ENCODE measurements at places on chromosomes 5 and 9.
A peak's percentile ranks its signal among the peaks of the same experiment; 100 is the strongest.

- DNase-seq: no peak
These were observed 957 bp downstream of the PRELID1 start for GRCh38 chr5:177304392-177305119.

GRCh38 chr5:31433229-31433628 is 98.7 kb downstream of the DROSHA start:
- peak; percentile 40 for DNase-seq

GRCh38 chr9:124780060-124780756 is 3.3 kb downstream of the OLFML2A start:
- no peak for DNase-seq

DNA sequence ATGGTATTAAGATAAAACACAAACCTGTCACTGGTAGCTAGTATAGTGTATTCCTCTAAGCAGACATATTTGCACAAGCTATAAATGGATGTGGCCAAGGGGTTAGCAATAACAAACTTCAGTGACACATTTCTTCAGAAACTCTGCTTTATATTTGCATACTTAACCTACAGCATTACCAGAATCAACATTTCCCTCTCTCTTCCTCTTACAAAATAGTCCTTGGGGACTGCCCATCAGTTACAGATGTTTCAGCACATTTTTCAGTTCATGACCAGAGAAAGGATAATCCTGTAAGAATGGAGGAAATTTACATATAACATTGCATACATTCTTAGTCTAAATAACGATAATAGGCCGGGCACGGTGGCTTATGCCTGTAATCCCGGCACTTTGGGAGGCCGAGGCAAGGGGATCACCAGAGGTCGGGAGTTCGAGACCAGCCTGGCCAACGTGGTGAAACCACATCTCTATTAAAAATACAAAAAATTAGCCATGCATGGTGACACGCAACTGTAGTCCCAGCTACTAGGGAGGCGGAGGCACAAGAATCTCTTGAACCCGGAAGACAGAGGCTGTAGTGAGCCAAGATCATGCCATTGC is 25.3 kb upstream of the SLC1A1 start:
- DNase-seq: no peak

- DNase-seq: no peak
These were observed 7.0 kb upstream of the SIL1 start for GRCh38 chr5:139205124-139205523.

GRCh38 chr9:4850603-4851310 is 58.0 kb downstream of the RCL1 start:
- peak; percentile 46 for DNase-seq

DNA sequence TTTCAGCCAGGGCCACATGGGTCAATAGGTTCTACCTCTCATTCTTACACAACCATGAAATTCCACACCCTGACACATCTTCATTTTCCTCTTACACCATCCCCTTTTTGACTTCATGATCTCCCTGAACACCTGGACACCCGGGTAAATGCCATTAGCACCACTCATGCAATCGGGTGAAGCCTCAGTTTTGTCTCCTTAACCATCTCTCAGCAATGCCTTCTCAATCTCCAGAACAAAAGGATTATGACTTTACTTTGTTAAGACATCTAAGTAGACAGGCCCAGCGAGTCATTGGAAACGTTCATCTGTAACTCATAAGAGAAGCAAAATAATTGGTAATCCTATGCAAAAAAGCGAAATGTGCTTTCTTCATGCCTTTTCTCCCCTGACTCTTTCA is 49.9 kb downstream of the ADAMTS12 start:
- no peak for DNase-seq

DNA sequence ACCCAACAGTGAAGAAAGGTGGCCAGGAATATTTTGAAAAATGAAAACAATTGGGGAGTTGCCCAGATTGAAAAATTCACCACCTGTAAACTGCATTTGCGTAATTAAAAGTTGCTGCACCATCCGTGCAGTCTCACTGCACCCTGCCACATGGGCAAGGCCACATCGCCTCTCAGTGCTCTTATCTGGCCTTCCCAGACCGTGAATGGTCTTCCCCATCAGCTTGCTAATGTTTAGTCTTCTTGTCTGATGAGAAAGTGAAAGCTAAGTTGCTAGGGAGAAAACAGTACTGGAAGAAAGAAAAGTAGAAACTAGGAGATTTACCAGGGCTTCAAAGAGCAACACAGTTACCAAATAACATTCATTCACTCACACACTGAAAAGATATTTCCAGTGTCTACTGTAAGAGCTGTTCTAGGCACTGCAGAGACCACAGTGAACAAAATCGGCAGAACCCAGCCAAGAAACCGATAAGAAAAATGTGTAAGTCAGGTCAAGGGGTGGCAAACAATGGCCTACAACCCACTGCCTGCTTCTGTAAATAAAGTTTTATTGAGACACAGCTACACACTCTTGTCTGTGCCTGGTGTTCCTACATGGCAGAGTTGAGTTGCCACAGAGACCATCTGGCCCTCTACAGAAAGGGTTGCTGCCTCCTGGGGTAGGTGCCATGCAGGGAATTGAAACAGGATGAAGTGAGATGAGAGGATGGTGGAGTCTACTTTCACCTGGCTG is 51.2 kb upstream of the CTSL start:
- peak; percentile 98 for DNase-seq

- no peak for DNase-seq
These were observed 22.5 kb downstream of the GLT6D1 start for GRCh38 chr9:135616619-135617537.

- DNase-seq: no peak
These were observed 190.1 kb downstream of the PARP8 start for GRCh38 chr5:50856401-50857119.

GRCh38 chr5:106094839-106095238 is 1575.9 kb downstream of the EFNA5 start:
- no peak for DNase-seq

GRCh38 chr5:145557345-145557744 is 277.8 kb downstream of the PRELID2 start:
- DNase-seq: no peak

- DNase-seq: no peak
These were observed 222.1 kb downstream of the GOLPH3 start for GRCh38 chr5:31952067-31952466.

GRCh38 chr9:95757439-95757838 is 118.1 kb upstream of the ERCC6L2 start:
- DNase-seq: no peak

DNA sequence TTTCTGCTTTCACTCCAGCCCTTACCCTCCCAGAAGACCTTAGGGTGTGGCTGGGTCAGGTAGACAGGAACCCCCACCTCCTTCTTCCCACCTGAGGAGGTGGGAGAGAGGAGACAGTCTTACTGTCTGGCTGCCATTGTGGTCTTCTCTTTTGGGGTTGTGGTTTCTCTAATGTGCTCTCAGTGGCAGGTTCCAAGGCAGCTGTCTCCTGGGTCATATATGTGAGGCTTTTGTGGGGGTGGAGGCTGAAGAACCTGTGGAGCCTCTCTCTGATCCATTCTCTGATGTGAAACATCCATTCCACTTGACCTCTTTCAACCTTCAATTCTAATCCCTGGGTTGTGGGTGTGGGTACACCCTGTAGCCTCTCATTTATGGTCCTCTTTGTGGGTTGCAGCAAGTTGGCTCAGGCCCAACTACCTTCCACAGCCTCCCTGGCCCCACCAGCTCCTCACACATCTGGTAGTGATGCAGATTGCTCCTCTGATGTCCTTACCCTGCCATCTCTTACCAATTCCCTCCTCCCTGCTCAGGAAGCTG is 118.4 kb downstream of the CEP120 start:
- no peak for DNase-seq

DNA sequence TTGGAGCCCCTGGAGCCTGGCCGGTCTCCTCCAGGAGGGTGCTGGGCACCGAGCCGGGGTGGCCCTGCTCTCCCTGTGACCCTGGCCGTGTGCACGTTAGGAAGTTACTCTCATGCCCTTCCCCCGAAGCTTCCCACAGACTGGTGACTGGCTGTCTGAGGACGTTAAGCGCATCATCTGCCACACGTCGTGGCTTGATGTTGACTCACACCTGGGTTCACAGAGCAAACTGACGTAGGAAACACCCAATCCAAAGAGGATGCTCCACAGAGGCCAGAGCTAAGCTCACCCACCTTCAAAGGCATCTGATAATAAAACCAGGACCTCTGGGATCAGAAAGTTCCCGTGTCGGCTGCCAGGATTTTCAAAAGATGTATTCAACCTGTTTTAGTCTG is 152.9 kb upstream of the PHYKPL start:
- DNase-seq: no peak

DNA sequence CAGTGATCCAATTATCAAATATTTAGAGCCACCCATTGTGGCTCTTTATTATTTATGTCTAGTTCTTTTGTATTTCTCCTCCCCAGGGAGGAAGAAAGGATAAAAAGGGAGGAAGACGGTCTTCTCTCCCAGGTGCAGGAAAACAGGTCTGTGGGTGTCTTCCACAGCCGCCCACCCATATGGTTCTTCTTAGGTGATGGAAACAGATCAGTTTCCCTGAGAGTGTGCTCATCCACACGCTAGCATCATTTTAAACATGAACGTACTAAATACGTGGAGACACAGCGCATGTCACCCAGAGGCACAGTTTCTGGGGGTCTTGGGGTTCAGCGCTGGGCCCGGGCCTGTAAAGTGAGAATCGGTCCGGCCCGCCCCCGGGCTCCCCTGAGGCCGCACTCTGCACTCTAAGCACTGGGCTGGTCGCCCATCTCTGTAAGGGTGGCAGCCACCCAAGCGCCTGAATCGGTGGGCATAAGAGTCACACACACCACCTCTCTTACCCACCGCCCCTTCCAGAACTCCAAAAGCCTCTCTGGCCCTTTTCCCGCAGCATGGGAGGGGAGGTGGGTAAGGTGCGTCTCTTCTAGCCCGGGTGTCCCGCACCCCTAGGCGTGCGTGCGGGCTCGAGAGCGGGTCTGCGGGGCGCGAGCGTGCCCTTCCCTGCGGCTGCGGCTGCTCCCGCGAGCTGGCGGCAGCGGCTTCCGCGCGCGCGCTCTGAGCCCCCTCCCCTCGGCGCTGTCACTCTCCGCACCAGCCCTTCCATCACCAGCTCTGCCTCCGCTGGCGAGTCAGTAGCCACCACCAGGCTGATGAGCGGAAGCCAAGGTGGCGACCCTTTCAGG is 1.3 kb downstream of the PTCH1 start:
- DNase-seq: no peak

DNA sequence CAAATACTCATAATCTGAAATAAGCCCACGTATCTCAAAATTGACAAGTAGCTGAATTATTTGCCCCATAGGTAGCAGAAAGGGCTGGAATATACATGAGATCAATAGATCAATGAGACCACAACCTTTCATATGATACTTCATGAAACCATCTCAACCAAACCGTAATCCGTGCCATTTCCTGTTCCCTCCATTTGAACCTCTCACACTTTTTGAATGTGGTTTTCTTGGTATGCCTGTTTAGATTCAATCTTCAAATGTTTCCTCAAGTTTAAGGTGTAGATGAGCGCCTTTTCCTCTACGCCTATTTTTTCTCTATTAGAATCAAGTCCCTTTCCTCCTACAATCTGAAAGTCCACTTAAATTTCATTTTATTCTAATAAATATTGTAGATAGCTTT is 805.5 kb downstream of the EFNA5 start:
- DNase-seq: no peak

DNA sequence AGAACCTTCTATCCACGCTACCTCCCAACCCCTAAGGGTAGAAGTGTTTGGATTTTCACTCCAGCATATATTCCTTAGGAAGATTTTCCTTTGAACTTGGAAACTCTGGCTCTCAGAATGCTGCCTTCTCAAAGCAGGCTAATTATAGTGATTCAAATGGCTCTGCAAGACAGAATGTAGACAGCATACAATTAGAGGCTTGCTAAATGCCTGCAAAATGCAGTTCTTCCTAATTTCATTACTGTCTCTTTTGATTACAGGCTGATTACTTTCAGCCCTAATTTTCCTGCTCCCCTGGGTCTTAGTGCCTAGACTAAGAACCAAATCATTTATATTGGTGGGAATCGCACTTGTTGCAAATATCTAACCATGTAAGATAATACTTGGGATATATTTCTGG is 50.8 kb downstream of the ANKDD1B start:
- no peak for DNase-seq

DNA sequence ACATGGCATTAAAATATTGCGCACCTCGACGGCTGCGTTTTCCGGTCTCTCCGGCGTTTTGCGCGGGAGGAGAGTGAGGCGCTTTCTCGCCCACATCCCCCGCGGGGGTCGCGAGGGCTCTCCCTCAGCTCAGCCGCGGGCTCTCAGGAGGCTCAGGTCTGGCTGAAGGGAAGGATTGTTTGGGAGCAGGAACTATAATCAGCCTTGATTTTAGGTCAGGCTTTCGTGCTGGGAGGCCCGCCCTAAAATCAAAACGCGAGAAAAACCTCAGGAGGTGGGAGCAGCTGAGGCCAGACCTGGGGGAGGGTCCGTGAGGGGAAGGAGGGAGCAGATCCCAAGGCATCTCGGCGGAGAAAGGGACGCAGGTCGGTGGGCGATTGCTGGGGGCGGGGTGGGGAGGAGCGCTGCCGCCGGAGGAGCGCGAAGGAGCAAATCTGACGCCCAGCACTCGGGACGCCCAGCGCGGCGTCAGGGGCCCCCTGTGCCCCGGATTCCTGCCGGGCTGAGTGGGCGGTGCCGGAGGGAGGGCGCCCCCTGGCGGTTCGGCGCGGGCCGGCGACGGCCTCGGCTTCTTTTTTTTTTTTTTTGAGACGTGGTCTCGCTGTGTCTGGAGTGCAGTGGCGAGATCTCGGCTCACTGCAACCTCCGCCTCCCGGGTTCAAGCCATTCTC is 18.7 kb upstream of the RNF130 start:
- peak; percentile 83 for DNase-seq

DNA sequence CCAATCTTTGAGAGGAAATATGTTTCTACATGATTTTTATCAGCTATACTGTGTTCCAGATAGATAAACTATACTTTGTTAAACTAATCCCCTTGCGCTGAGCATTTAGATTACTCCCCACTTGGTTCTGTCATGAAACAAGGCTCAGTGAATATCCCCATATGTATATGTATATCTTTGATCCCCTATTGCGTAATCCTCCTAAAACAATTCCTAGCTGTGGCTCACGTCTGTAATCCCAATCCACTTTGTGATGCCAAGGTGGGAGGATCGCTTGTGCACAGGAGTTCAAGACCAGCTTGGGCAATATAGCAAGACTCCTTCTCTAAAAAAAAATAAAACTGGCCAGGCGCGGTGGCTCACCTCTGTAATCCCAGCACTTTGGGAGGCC is 2.7 kb downstream of the PHYHD1 start:
- peak; percentile 28 for DNase-seq

- DNase-seq: no peak
These were observed 100.7 kb downstream of the YTHDC2 start for GRCh38 chr5:113614191-113614590.

Data from hematopoietic multipotent progenitor cell treated with erythropoietin and hydrocortisone succinate and interleukin-3 and kit ligand, for 6 days (in vitro differentiated cells).